ENCODE measurements at places on chromosomes 1 and 21. TPM values are rescaled to one million over a fixed set of nuclear protein-coding genes. Genes with fewer than 3 reads are reported as not detected.

Gene SYT6
- total RNA-seq: not detected

Gene HFM1
- total RNA-seq: 0.35 TPM

Gene ZNF678
- total RNA-seq: 11.7 TPM

Gene ADAMTSL4
- 7.4 TPM for total RNA-seq

Gene MSTO1
- total RNA-seq: 18.3 TPM

Gene KCNK2
- total RNA-seq: not detected

All from renal cortical epithelial cell (primary cell).